ENCODE measurements at places on chromosomes 4 and X. TPM values are rescaled to one million over a fixed set of nuclear protein-coding genes. Genes with fewer than 3 reads are reported as not detected.
A peak's percentile ranks its signal among the peaks of the same experiment; 100 is the strongest.

The BTC gene
- polyA plus RNA-seq = not detected

The IQCM gene
- not detected for polyA plus RNA-seq

The NCBP2L gene
- not detected for polyA plus RNA-seq

The MSL3 gene
- 83.1 TPM for polyA plus RNA-seq

The KIF4A gene
- polyA plus RNA-seq = not detected

The ZIC3 gene
- polyA plus RNA-seq = not detected

The RNF175 gene
- not detected for polyA plus RNA-seq

The SPIN2A gene
- polyA plus RNA-seq = not detected

DNA sequence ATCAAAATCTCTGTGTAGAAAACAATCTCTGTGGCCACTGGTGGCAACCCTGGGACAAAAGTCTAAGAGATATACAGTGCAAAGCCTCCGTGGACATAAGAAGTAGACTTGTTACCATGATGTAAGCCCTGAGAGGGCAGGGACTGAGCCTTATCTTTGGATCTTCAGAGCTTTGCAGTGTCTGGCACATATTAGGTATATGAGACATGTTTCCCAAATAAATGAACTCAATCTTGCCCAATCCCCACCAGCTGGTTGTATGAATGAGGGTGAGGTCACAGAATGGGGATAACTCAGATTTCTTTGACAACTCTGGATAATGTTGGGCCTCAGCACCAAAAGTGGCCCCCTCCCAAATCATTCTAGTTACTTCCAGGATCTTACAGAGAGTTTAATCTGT lies 511.4 kb upstream of the DIPK2B start:
- no peak for DNase-seq

- DNase-seq = no peak
Measured at GRCh38 chr4:26048950-26049349, 134.9 kb downstream of the SMIM20 start.

GRCh38 chr4:86706923-86707597 lies 112.9 kb downstream of the PTPN13 start:
- DNase-seq = no peak

DNA sequence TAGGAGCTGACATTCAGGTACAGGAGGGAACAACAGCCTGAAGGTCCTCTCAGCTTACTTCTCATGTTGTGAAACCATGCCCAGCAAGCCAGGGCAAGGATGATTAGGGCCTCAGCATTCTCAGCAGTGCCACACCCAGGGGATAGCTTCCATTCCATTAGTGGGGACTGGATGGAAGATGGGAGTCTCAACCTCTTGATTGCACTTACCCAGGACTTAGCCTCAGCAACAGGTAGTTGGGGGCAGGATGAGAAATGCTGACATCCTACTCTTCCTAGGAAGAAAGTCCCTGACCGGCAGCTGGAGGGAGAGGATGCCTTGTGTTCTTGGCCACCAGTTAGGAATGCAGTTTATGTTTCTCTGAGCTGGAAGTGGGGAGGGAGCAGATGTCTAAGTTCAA lies 8.8 kb upstream of the BEX3 start:
- no peak for DNase-seq

- DNase-seq = no peak
Measured at GRCh38 chr4:109655396-109655795, 47.8 kb downstream of the CASP6 start.

DNA sequence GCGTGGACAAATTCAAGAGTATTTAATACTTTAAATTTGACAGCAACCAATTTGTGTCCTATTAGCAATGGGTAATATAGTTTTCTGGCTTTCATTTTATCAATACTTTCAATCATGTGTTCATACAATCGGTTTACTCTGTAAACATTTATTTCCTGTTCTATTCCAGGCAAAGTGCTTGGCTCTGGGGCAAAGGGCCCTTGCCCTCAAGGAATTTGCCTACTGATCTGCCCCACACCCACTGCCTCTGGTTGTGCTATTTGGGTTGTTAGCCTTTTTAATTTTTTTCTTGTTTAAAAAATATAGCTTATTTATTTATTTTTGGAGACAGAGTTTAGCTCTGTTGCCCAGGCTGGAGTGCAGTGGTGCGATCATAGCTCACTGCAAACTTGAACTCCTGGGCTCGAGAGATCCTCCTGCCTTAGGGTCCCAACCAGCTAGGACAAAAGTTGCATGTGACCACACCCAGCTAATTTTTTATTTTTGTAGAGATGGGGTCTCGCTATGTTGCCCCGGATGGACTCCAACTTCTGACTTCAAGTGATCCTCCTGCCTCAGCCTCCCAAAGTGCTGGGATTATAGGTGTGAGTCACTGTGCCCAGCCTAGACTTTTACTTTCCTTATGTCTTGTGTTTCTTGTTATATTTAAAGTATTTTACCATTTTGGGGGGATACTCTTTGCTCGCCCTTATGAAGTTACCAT lies 30.7 kb upstream of the CBR4 start:
- DNase-seq = no peak

DNA sequence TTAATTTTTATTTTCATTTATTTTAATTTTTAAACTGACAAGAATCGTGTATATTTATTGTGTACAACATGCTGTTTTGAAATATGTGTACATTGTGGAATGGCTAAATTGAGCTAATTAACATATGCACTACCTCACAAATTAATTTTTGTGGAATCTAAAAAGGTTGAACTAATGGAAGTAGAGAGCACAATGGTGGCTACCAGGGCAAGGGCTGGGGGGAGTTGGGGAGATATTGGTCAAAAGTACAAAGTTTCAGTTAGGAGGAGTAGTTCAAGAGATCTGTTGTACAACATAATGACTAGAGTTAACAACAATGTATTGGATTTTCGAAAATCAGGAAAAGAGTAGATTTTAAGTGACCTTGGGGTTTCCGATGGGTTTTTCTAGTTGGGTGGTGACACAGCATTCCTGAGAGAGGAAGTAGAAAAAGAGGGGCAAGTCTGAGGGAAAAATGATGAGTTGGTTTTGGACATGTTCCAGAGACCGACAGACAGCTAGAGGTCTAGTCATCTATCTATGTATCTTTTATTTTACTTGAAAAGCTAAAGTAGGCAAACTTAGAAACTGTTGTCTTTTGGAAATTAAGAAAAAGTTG lies 23.2 kb downstream of the APOO start:
- no peak for DNase-seq

DNA sequence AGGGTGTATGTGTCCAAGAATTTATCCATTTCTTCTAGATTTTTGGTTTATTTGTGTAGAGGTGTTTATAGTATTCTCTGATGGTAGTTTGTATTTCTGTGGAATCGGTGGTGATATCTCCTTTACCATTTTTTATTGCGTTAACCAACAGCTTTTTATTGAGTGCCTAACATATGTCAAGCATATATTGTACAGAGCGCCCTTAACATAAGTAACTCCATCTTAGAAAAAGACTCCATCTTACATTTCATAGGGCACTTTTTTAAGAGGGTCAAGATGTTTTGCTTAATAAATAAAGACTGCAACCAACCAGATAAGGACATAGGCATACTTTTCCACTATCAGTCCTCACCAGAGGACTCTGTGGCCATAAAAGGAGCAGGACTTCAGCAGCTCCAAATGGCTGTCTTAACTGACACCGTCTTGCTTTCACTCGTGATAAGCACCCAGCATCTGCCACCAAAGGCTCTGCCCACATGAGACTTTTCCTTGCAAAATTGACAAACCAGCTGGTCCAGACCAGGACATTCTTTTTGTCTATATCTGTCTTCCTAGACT lies 75.0 kb downstream of the HS6ST2 start:
- no peak for DNase-seq

DNA sequence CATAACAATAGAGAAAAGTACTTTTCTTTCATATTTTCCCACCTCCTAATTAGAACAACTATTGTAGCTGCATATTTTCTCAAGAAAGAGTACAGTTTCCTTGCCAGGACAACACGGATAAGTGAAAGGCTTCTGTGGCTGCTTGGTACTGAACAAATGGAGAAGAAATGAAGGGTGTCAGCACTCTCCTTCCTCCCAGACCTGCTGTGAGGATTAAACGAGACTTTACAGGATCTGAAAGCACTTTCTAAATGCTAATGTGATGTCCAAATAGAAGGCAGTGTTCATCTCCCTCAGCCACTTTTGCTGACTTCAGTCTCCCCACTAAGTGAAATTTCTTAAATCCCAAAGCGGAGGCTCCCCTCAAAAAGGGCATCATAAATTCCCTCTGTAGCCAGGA lies 13.9 kb downstream of the NIPAL1 start:
- no peak for DNase-seq

GRCh38 chr4:47567511-47567910 lies 82.4 kb downstream of the ATP10D start:
- no peak for DNase-seq

- DNase-seq = no peak
Measured at GRCh38 chr4:40046311-40046980, 10.2 kb upstream of the N4BP2 start.

DNA sequence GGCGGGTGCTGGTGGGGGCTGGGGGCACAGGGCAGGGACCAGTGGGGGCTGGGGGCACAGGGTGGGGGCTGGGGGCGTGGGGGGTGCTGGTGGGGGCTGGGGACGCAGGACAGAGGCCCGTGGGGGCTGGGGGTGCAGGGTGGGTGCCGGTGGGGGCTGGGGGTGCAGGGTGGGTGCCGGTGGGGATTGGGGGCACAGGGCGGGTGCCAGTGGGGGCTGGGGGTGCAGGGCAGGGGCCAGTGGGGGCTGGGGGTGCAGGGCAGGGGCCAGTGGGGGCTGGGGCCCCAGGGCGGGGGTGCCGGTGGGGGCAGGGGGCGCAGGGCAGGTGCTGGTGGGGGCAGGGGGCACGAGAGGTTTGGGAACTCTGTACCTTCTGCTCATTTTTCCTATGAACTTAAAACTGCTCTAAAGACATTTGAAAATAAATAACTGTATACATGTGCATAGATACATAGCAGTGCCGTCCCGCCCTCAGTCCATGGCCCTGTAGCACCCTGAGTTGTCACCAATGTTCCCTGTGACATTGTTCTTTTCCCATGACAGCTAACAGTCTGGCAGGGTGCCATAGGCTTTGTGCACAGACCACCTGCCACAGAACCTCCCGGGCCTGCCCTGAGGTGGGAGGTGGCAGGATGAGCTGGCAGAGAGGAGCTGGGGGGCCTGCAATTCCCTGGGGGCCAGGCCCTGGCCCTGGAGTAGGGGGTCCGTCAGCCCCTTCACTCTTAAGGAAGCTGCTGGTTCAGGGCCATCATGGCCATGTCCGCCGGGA lies 35.6 kb upstream of the ADRA2C start:
- no peak for DNase-seq

DNA sequence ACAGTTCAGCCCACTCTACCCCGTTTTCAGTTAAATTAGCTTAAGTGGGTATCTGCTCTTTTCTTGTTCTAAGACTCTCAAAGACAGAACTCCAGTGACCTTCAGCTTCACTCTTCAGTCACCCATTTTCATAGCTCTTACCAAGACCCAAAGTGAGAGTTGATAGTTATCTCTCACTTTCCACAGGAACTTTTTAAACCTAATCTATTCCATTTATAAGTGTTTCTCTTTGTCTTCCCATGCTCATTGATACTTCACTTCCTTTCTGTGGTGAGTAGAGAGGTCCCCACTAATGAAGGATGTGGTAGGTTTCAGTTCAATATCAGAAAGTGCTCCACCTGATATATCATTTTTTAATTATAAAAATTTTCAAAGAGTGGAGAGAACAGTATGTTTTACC lies 33.4 kb downstream of the COX18 start:
- DNase-seq = no peak

DNA sequence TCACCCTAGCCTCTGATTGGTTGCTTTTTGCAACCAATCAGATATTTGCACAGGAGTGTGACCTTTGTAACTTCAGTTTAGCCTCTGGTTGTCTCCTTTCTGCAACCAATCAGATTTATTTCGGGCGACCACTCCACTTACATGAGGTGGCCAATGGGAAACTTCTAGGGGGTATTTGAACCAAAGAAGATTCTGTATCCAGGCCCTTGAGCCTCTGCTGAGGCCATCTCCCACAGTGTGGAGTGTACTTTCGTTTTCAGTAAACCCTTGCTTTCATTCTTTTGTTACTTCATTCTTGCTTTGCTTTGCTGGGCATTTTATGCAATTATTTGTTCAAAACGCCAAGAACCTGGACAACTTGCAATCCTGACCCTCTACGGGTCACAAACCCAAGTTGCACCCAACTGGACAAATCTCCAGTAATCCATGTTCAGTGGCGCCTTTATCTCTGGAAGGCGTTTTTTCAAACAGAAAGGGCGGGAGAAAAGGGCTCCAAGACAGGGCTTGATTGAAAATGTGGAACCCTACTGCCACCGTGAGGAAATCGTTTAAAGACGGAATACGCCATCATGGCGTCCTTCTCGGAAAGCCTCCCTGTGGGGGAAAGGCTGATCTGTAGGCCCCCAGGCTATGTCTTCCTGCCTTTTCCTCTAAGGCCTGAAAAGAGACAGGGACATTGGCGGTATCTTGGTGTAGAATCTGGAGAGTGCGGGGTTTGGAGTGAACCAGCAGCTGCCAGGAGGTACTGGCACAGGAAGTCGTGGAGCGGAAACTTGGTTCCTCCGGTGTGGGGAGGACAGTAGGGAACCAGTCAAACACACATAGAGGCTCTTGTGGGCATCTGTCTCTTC lies 184.6 kb downstream of the OR13H1 start:
- DNase-seq = peak; percentile 83

DNA sequence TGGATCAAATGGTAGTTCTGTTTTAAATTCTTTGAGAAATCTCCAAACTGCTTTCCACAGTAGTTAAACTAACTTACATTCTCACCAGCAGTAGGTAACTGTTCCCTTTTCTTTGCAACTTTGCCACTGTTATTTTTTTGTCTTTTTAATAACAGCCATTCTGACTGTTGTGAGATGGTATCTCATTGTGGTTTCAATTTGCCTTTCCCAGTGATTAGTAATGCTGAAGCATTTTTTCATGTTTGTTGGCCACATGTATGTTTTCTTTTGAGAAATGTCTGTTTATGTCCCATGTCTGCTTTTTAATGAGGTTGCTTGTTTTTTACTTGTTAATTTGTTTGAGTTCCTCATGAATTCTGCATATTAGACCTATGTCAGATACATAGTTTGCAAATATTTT lies 198.8 kb downstream of the RAB28 start:
- DNase-seq = no peak

DNA sequence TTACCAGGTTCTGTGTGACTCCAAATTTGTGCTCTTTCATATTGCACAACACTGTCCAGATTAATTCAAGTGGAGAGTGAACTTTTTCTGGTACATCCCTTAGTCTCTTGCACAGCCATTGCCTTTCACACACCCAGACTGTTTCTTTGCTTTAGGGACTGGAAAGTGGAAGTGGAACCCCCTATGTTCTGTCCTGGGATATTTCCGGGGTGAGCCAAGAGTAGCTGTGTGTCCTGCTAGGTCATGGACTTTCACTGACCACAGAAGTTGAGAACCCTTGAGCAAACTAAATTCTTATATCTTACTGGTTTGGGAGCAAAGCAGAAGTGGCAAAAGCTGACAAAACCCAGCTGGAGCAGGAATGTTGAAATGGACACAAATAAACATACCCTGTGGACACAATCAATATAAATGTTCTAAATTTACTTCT lies 10.3 kb upstream of the VSIG4 start:
- DNase-seq = no peak

All from naive B cell (primary cell).